ENCODE measurements at places on chromosomes 2 and 18.

- DNase-seq = no peak
Observed at GRCh38 chr2:239329284-239329971, 71.4 kb downstream of the HDAC4 start.

DNA sequence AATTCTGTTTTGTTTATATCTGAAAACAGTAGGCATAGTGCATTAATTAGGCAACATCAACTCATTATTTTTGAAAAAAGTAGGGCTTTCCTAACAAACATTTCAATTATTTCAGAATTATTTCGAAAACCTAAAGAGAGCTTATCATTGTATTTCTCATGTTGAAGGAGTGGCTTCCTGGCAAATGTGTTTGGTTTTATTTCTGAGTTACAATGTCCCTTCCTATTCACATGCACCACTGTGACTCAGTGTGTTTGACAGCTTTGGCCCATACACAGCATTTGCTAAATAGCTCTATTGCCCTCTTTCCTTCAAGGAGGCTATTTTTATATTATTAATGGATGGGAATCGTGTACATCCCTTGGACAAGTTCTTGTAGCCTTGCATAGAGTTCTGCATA is 205.9 kb downstream of the PTGR3 start:
- DNase-seq = no peak

- DNase-seq = no peak
Observed at GRCh38 chr2:20677301-20678085, 10.5 kb downstream of the GDF7 start.

DNA sequence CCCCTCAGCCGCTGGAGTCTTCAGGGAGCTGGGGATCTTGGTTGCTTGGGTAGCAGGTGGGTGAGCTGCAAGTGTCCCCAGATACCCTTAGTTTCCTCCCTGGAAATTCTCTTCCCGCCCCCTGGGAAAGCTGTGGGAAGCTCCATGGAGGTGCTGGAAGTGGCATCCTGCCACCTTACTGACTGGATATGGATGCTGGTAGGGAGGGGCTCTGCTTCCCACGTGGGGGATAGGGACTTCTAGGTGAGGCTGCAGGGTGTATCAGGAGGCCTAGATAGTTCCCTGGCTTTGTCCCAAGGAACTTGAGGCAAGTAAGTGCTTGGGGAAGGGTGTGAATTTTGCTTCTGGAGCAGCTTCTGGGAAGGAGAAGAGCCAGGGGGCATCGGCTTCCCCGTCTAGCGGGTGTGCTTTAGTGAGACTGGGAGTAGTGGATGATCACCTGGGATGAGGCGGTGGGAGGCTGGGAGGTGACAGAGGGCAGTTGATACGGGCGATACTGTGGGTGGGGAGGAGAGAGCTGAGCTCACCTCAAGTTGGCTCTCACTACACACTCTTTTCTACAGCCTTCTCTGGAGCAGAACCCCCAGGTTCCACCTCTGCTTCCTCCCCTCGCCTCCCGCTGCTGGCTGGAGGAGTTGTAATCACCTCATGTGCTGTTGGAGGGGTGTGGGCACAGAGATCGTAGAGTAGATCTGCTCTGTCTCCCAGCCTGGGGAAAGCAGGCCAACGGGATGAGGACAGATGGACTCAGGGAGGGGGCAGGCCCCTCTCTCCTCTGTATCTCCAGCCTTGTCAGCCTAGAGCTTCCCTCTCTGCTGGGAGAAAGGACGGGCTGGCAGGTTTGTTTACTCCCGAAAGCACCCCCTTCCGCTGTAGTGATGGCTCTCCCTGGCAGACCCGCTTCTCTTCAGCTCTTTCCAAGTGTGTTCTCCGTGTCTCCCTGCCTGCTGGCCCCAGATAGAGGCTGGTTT is 19.8 kb downstream of the TET3 start:
- no peak for DNase-seq

DNA sequence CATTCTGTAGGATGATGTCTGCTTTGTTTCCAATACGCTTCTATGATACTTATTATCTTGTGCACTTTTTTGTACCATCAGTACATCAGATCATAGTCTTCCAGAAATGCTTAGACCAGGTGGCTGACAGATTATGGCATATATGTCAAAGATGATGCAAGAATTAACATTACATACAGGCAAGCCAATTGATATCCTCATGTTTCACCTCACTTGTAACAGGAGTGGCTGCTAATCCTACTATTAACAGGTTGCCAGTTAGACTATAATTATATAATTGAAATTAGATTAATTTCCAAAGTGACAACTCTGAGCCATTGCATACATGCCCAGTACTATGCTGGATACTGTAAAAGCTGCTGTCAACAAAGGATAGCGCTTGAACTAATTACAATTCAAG is 77.2 kb downstream of the TLK1 start:
- DNase-seq = no peak

GRCh38 chr2:85669549-85669948 is 1.6 kb upstream of the SFTPB start:
- DNase-seq = no peak

DNA sequence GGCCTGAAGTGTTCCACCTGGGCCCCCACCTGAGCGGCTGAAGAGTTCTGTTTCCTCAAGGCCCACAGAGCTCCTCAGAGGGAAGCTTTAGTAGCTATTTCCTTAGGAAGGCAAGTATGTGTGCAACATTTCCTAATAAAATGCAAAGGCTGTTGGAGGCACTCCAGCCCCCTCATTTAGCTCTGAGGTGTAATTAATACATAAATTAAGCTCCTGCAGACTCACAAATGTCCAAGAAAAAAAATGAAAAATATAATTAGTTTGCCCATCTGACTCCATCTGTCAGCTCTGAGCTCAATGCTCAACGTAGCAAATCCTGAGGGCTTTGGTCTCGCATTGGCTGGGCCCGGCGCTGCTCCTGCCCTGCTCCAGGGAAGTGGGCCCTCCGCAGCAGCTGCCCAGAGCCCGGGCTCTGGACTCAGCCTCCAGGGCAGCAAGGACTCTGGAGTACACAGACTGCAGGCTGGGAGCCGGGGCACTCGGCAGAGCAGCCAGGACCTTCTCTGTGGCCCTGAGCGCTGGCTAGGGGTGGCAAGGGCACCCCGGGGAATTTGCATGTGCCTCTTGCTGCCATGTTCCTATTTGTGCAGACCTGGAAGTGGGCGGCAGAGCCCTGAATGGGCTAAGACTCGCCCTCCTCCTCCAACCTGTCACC is 23.4 kb upstream of the C1QL2 start:
- DNase-seq = no peak

GRCh38 chr2:85166021-85166420 is 32.8 kb downstream of the TCF7L1 start:
- no peak for DNase-seq

DNA sequence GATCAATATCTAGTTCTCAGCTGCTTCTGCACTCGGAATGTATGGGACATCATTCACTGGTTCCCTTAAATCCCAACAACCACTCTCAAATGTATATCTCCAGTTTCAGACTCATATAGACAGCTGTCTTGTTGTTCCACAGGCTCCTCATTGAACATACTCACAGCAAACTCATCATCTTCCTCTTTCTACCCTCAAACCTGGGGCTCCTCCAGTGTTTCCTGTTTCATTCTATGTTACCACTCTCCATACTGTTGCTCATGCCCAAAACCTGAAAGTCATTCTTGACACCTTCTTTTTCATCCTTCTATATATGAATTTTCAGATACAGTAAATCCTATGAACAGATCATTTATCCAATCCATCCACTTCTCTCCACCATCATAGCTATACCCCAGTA is 18.7 kb upstream of the REL start:
- DNase-seq = no peak

- no peak for DNase-seq
Observed at GRCh38 chr18:58364876-58365528, 263.9 kb downstream of the ALPK2 start.

DNA sequence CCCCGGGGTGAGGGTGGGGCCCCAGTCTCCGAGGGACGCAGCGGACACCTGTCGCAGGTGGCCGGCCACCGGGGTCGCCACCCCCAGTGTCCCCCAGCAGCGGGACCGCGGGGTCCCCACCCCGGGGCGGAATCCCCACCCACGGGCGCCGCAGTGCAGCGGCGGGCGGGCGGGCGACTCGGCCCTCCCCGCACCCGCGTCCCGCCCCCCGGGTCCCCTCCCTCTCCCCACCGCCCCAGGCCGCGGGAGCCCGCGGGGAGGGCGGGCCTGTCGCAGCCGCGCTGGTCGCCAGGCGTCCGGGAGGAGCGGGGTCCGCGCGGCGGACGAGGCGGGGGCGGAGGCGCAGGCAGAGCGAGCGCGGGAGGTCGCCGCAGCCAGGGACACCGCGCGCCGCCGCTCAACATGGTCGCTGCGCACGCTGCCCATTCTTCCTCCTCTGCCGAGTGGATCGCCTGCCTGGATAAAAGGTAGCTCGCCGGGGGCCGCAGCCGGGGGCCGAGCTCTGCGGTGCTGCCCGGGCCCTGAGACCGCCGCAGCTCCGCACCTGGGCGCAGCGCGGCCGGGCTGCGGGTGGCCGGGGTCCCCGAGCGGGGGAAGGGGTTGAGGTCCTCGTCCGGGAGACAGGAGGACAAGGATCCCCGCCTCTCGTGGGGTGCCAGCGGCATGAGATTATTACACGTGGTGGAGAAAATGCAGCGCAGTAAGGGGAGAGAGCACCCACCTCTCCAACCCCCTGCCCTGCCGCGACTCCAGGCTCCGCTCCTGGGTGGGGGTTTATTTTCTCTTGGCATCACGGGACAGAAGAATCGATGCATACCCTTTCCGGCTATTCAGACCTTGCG is at the start of gene RAPGEF4:
Gene RAPGEF4, plus strand, starts transcription at position 264 of the 842 bp plus-strand sequence. Its CDS starts 139 bp downstream, at position 403.
- DNase-seq = peak; percentile 2

GRCh38 chr2:160942476-160943142 is 217.6 kb upstream of the TANK start:
- no peak for DNase-seq

GRCh38 chr2:33516456-33516995 is 40.1 kb downstream of the RASGRP3 start:
- DNase-seq = no peak

- DNase-seq = no peak
Observed at GRCh38 chr2:168573128-168573903, 117.2 kb downstream of the CERS6 start.

DNA sequence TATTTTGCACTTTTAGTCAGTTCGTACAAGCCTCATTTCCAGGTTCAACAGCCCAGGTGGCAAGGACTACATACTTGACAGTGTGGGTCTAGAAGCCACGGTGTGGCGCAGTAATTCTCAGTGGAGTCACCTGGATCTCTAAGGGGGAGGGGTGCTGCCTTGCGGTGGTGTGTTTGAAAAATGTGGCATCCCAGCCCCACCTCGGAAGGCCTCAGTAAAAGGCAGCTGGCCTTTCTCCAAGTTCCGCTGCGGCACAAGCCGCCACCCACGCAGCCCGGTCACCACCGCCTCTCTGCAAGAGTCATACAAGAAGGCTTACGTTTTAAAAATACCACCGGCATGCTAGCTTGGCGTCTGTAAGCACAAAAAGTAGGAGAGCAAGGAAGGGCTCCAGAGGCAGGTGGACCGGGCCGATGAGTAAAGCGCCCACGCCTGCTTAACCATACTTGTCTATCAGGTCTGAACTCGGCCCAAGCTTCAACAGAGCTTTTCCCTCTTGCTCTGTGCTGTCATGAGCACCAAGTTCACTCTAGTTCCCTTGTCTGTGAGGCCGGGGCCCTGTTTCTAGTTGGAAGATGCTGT is 49.5 kb downstream of the SPRED2 start:
- DNase-seq = peak; percentile 83

- no peak for DNase-seq
Observed at GRCh38 chr2:157837851-157838441, 38.2 kb downstream of the ACVR1 start.

DNA sequence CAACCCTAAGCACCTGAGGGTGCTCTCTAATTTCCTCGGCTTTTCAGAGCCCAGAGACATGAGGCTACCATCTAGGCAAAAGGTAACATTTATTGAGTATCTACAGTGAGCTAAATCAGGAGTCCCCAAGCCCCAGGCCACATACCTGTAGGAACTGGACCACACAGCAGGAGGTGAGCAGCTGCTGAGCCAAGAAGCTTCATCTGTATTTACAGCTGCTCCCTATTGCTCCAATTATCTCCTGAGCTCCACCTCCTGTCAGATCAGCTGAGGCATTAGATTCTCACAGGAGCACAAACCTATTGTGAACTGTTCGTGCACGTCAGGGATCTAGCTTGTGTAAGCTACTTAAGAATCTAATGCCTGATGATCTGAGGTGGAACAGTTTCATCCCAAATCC is 70.2 kb downstream of the RND3 start:
- no peak for DNase-seq

DNA sequence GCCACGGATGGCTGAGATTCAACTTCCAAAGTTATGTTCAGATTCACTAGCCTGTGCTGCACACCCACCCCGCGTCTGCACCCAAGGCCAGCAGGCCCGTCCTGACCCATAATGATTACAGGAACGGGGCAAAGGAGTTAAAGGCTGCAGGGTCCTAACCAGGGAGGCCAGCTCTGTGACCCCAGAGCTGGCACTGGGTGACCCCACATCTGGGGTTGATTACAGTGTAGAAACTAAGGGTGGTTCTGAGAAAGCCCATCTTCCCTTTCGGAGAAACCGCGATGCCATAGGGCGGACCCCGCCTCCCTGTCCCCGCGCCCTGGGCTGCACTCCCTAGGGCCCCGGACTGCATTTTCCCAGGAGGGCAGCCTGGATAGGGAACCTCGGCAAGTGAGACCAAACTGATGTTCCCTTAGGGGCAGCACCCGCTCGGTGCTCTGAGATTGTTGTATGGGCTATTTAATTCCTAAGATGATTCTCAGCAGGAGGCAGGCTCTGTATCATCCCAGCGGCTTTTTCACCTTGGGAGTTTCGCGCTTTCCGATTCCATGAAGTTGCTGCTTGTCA is 2.2 kb upstream of the GPR148 start:
- no peak for DNase-seq

GRCh38 chr2:146246002-146246735 is 1598.7 kb upstream of the ACVR2A start:
- DNase-seq = no peak

DNA sequence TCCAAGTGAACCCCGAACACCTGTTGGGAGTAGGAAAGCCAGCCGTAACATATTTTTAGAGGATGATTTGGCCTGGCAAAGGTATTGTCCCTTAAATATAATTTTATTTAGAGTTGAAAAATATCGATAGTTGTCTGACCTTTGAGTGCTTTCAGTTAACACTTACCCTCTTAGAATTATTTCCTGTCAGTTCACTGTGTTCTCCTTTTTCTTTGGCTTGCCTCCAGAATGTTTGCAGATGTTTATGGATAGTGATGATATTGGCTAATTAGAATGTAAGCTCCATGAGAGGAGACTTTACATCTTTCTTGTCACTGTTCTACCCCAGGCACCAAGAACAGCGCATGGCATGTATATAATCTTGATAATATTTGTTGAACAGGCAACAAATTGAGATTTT is 19.8 kb downstream of the PIKFYVE start:
- DNase-seq = no peak

DNA sequence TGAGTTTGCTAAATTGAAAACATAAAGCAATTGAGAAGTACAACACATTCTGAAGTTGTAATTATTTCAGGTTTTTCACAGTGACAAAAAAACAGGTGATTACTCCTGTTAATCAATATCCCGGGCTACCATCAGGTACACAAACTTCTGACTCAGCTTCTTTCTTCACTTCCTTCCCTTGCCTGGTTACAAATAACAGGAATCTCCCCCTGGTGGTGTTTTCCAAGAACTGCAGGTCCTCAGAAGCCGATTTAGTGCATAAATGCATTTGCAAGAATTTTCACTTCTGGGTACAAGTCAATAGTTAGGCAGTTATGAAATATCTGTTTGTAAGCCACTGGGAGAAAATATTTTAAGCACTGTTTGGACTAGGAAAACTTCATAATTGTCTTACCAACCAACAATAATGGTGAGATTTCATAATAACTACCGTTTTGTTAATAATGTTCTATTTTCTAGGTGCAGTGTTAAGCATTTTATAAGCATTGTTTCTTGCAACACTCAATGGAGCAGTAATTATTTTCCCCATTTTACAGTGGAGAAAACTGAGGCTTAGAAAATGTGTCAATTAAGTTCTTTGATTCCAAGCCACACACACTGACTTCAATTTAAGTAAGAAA is 12.4 kb upstream of the GMCL1 start:
- DNase-seq = peak; percentile 47

Data from stimulated activated CD4-positive, alpha-beta T cell treated with anti-CD3 and anti-CD28 coated beads, Interleukin-4, amount 100 ng/mL, for 4 hours (primary cell).